ENCODE measurements at places on chromosomes 7 and 10. TPM values are rescaled to one million over a fixed set of nuclear protein-coding genes. Genes with fewer than 3 reads are reported as not detected.

The NUDT13 gene
- 3.0 TPM for total RNA-seq

The ATAD1 gene
- 45.4 TPM for total RNA-seq

The SPDYE2 gene
- not detected for total RNA-seq

The ZPBP gene
- not detected for total RNA-seq

The MAD1L1 gene
- total RNA-seq: 28.6 TPM
